Colonic mucosa (tissue), 4 donors: ENCODE measurements at places on chromosomes 12 and 14.

DNA sequence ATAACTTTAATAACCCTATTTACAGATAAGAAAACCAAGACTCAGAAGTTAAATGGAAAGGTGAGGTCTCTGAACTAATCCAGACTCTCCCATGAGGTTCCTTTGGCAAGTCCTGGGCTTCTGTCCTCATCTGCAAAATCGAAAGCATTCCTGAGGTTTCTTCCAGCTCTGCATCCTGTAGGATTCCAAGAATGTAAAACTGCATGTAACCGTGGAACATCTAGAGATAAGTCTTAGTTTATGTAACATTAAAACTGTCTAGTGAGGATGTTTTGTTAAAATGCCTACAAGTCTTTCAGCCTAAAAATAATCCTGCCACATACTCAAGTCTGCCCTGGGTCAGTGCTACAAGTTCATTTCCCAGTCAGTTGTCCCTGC, 7.3 kb upstream of the ITFG2 start:
- no peak for DNase-seq

GRCh38 chr12:106386813-106387535, 29.4 kb downstream of the POLR3B start:
- DNase-seq: no peak

DNA sequence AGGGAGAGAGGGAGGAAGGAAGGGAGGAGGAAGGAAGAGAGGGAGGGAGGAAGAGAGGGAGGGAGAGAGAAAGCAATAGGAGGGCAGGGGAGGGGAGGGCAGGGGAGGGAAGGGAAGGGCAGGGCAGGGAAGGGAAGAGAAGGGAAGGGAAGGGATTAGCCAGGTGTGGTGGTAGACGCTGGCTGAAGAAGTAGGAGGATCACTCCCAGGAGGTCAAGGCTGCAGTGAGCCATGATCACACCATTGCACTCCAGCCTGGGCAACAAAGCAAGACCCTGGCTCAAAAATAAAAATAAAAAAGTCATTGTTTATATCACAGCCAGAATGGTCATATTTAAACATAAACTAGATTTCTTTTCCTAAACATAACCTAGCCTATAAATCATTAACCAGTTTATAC, 20.4 kb upstream of the EEA1 start:
- DNase-seq: peak; percentile 53

- no peak for DNase-seq
These were observed 305.5 kb downstream of the CEP128 start for GRCh38 chr14:80636071-80636470.

DNA sequence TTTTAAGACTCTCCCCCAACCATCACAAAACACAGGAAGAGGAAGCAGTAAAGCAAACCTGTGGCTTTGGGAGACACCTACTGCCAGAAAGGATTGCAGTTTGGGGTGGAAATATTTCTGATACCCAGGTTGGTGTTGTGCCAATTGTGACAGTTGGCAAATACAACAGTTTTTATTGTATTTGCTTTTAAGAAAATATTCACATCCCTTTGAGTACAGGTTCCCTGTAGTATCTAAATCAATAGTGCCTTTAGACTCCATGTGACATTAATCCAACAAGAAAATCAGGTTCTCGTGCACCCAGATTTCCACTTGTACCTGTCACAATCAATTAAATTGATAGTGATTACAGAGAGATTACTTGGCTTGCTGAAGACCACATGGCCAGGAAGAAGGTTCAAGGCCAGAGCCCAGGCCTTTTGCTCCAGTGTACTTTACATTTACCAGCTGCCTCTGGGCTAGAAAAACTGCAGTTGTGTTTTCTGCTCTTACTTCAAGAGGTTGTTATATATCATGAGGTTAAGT, 361.2 kb downstream of the ATP23 start:
- DNase-seq: peak; percentile 51

- peak; percentile 84 for DNase-seq
These were observed 26.6 kb downstream of the FBXO34 start for GRCh38 chr14:55297611-55298499.

GRCh38 chr14:49966304-49966809, 73.5 kb downstream of the ARF6 start:
- peak; percentile 80 for DNase-seq

DNA sequence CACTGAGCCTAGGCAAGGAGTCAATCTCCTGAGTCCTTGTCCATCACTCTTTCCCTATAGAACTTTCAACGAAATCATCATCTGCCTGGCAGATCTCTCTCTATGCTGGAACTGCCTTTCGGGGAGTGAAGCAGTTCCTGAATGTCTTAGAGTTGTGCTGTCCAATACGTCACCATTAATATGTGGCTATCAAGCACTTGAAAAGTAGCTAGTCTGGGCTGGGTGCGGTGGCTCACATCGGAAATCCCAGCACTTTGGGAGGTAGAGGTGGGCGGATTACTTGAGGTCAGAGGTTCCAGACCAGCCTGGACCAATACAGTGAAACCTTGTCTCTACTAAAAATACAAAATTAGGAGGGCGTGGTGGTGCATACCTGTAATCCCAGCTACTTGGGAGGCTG, 35.1 kb downstream of the NRDE2 start:
- DNase-seq: no peak

DNA sequence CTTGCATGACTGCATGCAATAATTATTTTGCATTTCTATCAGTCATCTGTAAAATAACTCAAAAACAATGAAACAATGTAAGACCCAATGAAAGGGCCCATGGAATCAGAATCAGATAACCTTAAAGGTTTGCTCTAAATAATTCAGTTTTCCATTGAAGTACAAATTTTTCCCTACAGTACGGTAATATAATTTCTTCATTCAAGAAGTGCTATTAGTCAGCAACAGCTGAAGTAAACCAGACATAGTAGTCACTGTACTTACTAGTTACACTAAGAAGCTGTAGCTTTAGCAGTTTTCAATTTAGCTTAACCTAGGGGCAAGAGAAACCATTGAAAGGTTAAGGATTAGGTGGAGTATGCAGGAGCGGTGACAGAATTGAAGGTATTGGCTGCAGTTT, 43.5 kb downstream of the BCAT1 start:
- DNase-seq: no peak

DNA sequence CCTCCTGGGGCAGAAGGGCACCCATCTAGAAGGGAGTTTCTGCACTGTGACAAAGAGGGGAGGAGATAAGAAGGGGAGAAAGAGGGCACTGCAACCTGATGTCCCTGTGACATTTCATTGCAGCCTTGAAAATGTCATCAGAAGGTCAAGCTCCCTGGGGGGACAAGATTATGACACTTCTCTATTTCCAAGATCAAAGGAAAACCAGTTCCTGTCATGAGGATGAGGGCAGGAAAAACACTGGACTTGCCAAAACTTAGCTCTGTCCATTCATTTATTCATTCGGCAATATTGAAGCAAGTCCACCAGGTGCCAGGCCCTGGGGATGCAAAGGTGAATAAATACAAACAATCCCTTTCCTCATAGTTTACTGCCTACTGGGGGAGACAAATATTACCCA, 138.4 kb upstream of the CDKN3 start:
- DNase-seq: no peak

DNA sequence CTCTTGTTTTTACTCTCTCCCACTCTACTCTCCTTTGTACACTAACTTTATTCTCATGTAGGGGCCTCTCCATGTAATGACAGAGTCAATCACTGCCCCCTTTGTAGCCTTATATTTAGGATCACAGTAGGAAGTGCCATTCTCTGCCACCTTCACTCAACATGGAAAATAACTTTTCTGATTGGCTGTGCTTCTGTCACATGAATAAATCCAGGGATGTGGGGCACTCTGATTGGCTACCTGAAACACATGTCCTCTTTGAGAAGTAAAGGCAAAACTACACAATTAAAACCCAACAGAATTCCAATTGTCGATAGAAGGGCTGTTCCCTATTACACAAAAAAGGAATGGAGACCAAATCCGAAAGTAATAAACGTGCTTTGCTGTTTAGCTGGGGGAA, at the start of gene RNASE9:
TSS of gene RNASE9 (minus strand) at position 87 of the 400 bp plus-strand sequence.
- no peak for DNase-seq

DNA sequence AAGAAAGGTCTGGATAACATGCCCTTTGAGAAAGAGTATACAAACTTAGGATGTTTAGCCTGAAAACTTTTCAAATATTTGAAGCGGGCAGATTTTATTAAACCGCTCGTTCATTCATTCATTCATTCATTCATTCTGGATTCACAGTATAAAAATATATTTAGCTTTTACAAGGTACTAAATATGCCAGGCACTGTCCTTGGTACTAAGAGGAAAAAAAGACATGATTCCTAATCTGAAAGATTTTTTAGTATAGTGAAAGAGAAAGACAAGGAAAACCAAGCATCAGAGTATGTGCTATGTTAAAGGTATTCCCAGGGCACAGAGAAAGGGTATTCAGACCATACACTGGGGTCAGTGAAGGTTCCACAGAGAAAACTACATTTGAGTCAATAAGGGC, 299.7 kb downstream of the BCAT1 start:
- DNase-seq: no peak

DNA sequence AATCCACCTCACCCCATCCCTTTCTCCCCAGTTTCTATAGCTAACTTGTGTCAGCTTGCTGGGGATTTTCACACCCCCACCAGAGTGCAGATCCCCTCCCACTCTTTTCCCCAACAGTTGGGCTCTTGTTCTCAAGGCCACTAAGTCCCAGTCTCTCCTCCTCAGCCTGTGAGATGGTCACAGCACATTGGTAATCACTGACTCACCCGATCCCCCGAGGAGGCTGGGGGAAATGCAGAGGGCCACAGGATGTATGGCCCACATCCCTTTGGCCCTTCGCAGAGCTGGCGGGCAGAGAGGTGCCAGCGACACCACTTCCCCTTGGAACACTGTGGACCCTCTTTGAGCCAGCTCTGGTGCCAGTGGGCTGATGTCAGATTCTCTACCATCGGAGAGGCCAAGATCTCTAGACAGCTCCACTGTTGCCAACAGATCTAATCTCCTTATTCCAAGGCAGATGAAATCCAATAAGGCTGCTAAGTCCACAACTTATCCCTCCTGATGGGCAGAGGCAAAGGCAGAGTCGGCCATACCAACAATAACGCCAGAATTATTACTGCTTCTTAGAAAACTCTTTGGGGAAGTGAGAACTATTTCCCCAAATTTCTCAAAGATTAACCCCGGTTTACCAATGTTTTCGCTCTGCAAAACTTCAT, 1.6 kb downstream of the FMNL3 start:
- no peak for DNase-seq

DNA sequence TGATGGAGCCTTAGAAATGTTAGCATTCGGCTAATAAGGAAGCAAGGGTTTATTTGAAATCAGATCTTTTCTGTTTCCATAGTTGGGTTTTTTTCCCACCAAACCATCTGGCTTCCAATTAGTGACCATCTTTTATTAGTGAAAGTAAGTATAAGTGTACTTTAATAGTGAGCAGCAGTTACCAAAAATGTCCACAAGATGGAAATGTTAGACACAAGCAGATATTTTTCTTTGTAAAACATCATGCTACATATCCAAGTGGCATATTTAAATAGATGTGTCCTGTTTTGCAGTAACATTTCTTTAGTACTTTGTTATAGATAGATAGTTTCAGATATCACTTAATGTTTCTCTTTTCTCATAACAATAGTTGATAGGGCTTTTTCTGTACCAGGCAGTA, 28.8 kb downstream of the YEATS4 start:
- no peak for DNase-seq

DNA sequence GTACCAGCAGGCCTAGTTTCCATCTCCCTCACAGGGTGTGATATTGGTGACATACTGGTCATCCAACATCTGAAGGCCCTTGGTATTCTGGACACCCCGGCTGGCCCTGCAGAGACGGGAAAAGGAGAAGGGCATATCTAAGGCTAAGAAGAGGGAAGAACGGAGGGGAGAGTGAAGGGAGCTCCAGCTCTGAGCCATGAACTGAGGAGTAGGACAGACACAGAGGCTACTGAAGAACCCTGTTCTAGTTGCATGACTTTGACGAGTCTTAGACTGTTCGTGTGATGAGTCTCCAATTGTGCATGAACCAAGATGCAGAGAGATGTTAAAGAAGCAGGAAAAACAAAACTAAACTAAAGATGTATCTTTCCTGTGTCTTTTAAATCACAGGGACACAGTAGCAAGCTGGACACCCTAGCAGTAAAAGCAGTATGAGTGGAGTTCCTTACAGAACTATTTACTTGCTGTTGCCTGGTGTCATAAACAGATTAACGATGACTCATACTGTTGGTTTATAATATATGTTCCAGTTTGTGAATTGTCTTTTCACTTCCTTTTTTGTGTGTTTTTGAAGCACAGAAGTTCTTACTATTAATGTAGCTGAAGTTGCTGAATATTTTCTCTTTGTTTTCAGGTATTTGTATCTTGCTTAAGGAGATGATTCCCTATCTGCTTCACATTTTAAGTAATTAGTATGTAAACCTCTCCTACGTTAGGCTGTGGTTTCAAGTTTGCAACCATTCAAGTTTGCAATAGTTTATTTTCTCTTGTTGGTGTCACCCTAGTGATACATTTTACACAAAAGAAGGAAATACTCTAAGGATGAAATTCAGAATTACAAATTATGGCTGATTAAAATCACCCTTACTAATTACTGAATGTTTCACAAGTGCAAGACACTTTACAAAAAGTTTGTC, 15.7 kb downstream of the FAR2 start:
- DNase-seq: no peak

DNA sequence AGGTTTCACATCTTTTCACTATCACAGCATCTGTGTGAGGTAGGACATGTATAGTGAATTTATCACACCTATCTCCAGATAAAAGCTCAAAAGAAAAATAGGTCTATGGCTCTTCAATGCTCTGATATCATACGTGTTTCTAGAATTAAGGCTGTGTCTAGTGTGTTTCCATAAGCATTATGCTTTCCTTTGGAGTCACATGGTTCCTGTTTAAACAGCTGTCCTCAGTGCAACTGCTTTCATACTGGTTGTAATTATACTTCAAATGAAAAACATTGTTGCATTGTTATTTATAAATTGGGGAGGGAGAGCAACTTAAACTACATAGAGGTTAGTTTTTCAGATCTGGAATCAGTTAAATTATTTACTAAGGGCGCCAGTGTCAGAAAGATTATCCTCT, 151.6 kb downstream of the SYT1 start:
- DNase-seq: no peak

- DNase-seq: peak; percentile 68
These were observed 182.7 kb downstream of the KICS2 start for GRCh38 chr12:64039281-64039871.

GRCh38 chr14:35932136-35932535, 106.0 kb downstream of the BRMS1L start:
- no peak for DNase-seq

GRCh38 chr14:55910601-55911243, 207.5 kb upstream of the PELI2 start:
- DNase-seq: no peak

DNA sequence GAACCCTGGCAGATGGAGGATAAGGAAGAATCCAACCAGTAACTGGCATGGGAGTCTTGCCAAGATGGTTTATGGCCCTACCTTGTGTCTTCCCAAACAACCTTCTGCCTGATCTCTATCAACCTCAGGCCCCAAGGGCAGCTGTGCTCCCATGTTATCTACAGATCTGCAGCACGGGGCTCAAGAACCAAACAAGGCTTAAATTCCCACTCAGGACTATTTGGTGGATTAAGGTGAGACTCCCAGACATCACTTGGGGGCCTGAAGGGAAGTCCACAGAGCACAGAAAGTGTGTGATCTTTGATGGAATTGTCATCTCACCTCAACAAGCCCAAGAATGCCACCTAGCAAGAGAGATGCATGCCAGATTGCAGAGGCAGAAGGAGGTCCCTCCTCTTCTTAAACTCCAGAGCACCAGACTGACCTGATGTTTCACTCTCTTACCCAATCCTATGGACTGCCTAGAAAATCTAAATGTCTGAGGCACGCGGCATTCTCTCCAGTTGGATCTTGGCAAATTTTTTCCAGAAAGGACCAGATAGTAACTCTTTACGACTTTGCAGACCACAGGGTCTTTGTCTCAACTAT, 759.5 kb upstream of the TBX3 start:
- DNase-seq: no peak

GRCh38 chr12:82210882-82211281, 147.3 kb downstream of the CCDC59 start:
- no peak for DNase-seq
